ENCODE measurements at places on chromosomes 7 and 10. TPM values are rescaled to one million over a fixed set of nuclear protein-coding genes. Genes with fewer than 3 reads are reported as not detected.

LEP gene
- total RNA-seq: not detected

CDHR3 gene
- total RNA-seq: 4.7 TPM

CYP17A1 gene
- not detected for total RNA-seq

STAG3 gene
- not detected for total RNA-seq

PODXL gene
- total RNA-seq: 35.9 TPM

TAS2R3 gene
- not detected for total RNA-seq

Measured in A549 treated with GW870086 at 1 μM for 4 hours (cell line).